Bronchial epithelial cell (primary cell): ENCODE measurements at places on chromosomes 11 and 22.

- no peak for DNase-seq
Measured at GRCh38 chr11:116618461-116618860, 154.3 kb downstream of the BUD13 start.

GRCh38 chr11:44574610-44575287, 9.3 kb downstream of the CD82 start:
- peak; percentile 97 for DNase-seq

- DNase-seq = no peak
Measured at GRCh38 chr22:30823015-30823370, 128.3 kb downstream of the OSBP2 start.

DNA sequence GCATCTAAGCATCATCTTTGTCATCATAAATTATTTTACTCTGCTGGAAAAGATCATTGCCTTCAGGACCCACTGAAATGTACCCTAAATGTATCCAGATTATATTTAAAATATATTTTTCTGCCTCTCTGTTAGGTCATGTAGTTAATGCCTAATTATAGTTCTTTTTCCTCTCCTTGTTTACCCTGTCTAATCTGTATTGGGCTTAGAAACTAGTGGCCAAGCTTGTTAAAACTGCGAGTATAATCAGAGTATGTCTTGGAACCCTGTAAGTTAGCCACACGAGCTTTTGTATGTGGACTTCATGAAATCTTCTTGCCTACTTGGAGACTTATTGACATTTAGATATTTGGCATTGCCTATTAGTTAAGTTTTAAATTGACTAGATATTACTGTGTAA, 55.6 kb downstream of the ARFGAP2 start:
- no peak for DNase-seq

DNA sequence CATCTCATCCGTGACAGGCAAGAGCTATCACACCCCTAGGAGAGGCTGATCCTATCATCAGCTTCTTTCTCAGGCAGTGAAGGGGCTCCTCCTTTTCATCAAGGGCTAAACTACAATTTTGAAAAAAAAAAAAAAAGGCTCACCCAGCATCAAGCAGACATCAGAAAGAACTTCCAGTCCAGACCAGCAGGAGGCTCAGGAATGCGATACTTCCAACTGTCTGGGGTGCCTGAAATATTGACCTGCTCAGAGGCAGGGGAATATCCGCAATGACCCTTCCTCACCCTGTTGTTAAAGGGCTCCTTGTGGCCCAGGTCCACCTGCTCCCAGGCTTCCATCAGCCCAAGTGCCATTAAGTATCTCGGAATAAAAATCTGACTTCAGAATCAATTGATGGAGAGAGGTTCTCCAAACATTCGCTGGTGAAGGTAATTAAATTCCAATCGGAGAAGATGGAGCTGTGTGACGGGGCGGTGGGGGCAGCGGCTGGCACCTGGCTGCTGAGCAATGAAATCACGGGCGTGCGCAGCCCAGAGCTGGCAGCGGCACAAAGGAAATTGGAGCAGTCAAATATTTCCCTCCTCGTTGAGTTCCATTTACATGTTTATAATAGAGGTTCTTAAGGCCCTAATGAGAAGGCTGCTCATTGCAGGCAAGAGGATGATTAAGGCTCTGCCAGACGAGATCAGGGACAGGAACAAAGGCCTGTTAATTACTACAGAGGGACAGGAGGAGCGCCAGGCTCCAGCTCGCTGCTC, 69.0 kb upstream of the THY1 start:
- no peak for DNase-seq

DNA sequence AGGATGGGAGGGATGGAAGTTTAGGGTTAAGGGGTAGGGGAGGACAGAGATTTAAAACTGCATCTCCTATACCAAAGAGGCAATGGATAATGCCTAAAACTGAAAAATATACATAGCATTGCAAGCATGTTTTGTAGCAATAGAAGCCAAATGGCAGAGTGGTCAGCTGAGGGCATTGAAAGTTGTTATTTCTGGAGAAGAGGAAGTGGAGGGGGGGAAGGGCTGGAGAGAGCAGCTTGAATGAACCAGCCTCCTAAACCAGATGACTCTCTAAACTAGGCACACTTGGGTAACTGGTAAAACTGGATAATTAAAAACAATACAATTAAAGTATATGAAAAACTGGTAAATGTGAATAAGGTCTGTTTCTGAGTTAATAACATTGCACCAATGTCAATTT, 70.3 kb upstream of the TP53I11 start:
- no peak for DNase-seq

GRCh38 chr11:43832536-43832935, 48.1 kb upstream of the ALKBH3 start:
- DNase-seq = peak; percentile 30

DNA sequence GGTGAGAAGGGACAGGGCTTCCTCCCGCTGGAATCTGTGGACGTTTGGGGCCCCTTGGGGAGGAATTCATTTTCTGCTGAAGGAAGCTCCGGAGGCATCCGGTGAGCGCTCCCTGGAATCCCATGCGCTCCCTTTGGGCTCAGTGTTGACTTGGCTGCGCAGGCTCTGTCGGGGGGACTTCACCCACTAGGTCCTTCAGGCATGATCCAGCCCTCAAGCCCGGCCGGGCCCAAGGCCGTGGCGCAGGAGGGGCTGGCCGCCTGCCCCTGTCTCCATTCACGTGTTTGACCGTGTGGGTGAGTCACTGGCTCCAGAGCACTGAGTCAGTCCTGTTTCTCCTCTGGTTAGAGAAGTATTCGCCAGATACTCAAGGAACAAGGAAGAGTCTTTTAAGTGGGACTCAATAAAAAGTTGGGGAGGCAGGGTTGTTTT, 1.4 kb downstream of the CTTN start:
- DNase-seq = peak; percentile 88

- DNase-seq = peak; percentile 26
Measured at GRCh38 chr11:11777897-11778296, 63.9 kb upstream of the USP47 start.

DNA sequence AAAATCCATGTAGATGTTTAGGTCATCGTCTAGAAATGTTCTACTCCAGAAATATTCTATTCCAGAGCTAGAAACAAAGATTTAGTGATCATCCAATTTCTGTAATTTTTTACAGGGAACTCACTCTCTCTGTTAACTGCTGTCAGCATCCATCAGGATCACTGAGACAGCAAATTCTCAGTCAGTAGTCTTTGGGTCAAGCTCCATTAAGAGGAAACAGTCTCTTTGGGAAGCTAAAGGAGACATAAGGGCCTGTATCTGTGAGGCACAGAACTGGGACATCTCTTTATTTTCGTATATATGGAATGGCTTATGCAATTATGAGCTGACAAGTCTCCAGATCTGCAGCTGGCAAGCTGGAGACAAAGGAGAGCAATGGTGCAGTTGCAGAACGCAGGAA, 48.3 kb downstream of the PIK3C2A start:
- no peak for DNase-seq

DNA sequence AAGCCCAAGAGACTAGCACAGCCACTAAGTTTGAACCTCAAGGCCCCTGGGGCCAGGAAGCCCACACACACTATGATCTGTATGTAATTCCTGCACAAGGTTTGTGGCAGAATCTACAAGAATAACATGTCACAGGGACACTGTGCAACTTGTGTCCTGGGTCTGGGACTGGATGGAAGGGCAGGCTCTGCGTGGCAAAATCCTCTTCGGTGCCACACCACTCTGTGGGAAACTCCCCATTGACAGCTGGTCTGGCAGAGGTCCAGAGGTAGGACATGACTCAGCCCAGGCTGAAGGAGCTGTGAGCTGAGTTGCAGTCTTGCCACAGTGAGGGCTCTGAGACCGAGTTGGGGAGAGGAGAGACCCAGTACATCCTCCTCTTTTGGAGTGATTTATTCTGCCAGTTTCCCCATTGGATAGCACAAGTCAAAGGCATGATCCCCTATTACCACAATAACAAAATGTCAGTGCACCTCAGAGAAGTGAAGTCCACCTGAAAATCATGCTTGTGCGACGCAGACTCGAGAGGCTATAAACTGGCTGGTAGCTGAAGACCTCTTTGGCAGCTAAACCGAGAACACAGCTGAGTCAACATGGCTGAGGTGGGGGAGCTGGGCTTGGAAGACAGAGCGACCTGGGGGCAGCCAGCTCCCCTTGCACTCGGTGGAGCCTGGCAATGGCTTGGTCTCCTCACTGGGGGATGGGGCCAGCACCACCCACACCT, 23.3 kb upstream of the SERPIND1 start:
- DNase-seq = peak; percentile 86

DNA sequence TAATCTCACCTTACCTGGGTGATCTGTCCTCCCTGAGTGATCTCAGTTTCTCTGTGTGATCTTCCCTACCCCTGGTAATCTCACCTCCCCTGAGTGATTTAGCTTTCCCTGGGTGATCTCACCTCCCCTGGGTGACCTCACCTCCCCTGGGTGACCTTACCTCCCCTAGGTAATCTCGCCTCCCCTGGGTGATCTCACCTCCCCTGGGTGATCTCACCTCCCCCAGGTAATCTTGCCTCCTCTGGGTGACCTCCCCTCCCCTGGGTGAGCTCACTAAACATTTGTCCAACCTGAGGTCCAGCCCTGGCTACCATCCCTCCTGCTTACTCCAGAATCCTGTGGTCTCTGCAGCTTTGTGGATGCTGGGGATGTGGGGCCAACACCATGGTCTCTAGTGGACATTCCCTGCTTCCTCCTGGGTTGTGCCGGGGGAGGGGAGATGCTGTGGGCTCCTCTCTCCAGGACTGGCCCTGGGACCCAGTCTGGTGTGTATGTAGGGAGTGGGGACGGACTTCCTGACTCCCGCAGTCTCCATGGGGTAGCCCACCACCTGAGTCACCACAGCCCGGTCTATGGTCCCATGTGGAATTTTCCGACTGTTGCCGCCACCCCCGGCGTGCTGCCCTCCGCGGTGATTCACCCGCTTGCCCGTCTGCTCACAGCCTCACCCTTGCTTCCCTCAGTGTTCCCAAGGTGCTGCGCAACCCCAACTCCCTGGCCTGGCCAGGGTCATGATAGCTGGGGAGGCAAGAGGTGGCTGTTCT, 9.9 kb downstream of the LSP1 start:
- peak; percentile 11 for DNase-seq

- peak; percentile 59 for DNase-seq
Measured at GRCh38 chr11:83723999-83724398, 437.8 kb upstream of the CCDC90B start.

GRCh38 chr11:110086892-110087309, 6.3 kb upstream of the ZC3H12C start:
- DNase-seq = peak; percentile 88

GRCh38 chr22:50576070-50576469, 2.2 kb downstream of the CPT1B start:
- peak; percentile 51 for DNase-seq
